ENCODE measurements at places on chromosomes 3 and 15.

GRCh38 chr3:99602183-99602582 lies 36.2 kb upstream of the COL8A1 start:
- DNase-seq = no peak

- no peak for DNase-seq
These were observed 29.8 kb downstream of the HGD start for GRCh38 chr3:120652281-120652680.

DNA sequence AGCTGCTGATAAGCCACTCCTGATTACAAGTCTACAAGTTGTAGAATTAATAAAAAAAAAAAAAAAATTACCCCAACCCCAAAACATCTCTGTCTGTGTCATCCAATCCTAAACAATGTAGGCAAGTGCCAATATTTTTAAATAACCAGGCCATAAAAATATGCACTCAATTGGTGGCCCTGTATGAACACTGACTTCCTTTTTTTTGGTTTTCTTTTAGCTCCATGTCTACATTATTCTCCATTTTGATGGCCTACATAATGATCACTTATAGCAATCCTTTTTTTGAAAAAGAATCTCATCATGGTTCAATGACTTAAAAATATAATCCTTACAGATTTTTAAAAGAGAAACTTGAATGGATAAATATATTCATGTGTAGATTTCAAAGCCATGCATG lies 72.1 kb downstream of the FOXP1 start:
- DNase-seq = no peak

- no peak for DNase-seq
These were observed 21.4 kb downstream of the SNX4 start for GRCh38 chr3:125498630-125499029.

GRCh38 chr15:82122746-82123400 lies 77.1 kb upstream of the MEX3B start:
- no peak for DNase-seq

- DNase-seq = no peak
These were observed 5.9 kb upstream of the CD47 start for GRCh38 chr3:108096532-108097321.

GRCh38 chr3:143255739-143256138 lies 136.2 kb downstream of the CHST2 start:
- DNase-seq = no peak

DNA sequence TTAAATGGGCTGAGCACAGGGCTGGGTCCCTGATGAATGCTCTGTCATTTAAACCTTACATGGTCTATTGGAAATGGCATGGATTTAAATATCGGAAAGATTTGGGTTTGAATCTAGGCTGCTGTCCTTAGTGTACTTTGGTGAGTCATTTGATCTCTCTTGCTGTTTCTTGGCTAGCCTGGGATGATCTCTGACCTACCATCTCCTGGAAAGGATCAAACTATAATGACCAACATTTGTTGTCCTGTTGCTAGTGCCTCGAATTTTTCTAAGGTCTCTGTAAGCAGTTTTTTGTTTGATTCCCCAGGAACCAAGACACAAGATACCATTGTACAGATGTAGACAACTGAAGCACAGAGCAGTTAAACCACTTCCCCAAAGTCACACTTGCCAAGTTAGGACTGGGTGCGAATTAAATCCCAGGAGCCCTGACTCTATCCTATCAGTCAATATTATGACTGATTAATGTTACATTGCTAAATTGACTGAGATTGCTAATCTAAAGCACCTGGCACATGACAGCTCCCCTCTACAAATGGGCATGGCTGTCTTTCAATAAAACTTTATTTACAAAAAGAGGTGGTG lies 244.9 kb upstream of the MCTP2 start:
- DNase-seq = no peak

DNA sequence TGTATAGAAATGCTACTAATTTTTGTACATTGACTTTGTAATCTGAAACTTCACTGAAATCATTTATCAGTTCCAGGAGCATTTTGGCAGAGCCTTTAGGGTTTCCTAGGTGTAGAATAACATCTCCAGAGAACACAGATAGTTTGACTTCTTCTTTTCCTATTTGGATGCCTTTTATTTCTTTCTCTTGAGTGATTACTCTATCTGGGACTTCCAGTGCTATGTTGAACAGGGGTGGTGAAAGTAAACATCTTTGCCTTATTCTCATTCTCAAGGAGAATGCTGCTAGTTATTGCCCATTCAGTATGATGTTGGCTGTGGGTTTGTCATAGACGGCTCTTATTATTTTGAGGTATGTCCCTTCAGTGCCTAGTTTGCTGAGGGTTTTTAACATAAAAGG lies 697.9 kb upstream of the ROBO1 start:
- DNase-seq = no peak

DNA sequence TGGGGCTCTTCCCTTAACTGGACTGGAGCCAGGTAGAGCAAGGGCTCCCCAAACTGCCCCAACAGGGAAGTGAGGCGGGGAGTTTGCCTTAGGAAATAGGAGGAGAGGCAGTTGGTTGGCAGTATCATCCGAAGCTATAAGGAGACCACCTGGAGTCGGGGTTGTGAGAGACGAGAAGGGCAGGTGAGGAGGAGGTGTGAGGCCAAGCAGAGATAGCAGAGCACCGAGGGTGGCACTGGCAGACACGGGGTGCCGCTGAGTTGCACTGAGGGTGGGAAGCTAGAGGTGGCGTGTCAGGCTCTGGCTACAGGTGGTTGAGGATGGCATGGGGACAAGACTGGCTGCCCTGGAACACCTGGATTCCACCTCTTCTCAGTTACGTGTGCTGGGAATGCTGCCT lies 17.2 kb downstream of the RASGRF1 start:
- DNase-seq = no peak

- no peak for DNase-seq
These were observed 210.1 kb downstream of the MEX3B start for GRCh38 chr15:81835731-81836130.

GRCh38 chr3:162992741-162993140 lies 1496.1 kb downstream of the OTOL1 start:
- DNase-seq = no peak

DNA sequence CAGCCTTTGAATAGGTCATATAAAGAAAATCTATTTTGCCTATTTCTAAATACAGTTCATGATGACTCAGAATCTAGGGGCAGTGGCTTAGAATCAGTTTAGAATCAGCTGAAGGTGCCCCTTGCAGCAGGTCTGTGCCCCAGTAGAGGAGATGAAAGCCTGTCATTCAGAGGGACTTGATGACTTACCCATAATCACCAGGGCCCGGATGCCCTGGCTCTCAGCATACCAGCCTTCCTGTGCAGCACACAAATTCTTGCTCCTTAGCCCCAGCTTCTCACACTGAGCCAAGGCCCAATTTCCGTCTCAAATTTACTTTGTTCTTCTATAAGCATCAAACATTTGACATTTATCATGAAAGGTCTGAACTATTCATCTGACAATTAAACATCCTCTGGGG lies 83.2 kb upstream of the EOMES start:
- DNase-seq = no peak

- no peak for DNase-seq
These were observed 271.0 kb downstream of the GABRG3 start for GRCh38 chr15:27241943-27242342.

DNA sequence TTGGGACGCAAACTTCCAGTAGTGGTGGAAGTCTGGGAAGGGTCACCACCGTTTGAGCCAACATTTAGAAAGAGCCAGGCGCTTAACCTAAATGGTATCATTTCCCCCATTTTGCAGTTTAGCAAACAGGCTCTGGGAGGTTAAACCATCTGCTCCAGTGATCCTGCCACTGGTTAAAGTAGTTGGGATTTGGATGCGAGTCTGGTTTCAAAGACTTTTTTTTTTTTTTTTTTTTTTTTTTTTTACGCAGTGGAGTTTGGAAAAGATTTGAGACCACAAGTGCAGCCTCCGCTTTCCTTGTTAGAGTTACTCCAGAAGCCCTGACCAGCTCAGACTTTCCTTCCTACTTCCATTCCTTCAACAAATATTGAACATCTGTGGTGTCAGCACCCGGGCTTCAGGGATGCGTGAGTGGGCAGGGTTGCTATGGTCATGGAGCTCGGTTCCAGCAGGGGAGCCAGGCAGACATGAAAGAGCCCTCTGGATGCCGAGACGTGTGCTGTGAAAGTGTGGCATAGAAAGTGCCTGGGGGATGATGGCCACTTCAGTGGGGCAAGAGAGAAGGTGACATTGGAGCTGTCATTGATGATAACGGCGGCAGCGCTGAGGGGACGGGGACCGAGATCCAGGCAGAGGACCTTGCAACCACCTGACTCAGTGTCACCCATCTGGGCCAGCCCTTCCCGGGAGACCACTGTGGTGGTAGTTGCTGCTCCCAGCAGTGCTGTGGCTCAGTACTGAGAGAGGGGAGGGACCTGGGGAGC lies 1.1 kb upstream of the RNU6-1 start:
- DNase-seq = no peak

- DNase-seq = no peak
These were observed at the start of gene RPS17 for GRCh38 chr15:82540055-82540983. TSS of gene RPS17 (minus strand) at chr15:82540457. CDS start at chr15:82540428, 29 bp downstream.

- DNase-seq = no peak
These were observed 2.3 kb downstream of the TJP1 start for GRCh38 chr15:29819979-29820378.
